Activated CD4-positive, alpha-beta T cell treated with anti-CD3 and anti-CD28 coated beads, Interleukin-10, Interleukin-2, amounts not matched to agents 100 ng/mL and 50 ng/mL, durations not matched to agents 16 hours and 8 hours (primary cell): ENCODE measurements at places on chromosomes 7 and 10.

DNA sequence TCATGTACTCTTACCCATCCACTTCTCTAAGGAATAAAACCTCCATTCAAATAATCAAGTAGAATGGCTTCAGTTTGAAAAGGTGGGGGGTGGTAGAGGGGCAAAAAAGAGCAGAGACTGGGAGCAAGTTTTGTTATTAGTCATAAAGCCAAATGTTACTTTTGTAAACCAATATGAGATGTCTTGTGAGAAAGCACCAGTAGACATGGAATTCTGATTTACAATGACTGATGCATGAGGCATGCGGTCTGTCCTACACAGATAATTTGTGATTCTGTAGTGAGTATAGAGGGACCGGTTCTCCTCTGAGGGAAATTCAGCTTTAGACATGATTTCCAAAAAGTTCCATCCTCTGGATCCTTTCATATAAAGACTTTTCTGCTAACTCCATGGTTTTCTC, 12.9 kb upstream of the ABCA13 start:
- no peak for DNase-seq

DNA sequence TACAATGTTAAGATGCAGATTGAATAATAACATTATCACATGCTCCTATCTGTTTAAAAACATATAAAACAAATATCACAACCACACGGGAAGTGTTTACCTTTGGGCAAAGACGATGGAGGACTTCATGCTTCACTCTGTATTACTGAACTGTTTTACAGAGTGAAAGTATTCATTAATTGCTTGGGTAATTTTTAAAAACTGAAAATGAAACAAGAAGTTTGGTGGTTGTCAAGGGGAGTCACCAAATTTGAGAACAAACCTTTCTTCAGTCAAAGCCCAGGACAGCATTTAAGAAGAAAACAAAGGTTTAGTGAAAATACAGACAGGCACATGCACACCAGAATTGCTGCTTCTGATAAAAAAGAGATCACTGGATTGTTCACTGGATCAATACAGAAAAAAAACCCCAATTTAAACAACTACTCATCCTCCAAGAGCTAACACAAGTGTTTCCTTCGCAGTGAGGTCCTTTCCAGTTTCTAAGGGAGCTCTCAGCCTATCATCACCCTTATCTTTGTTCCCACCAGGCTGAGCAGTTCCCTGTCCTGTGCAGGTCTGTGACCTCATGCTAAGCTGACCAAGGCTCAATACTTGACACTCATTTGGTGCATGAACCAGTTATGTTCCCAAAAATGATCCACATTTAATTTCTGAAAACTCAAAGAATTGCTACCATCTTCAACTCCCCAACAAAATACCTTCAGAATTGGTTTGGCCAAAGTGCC, 8.8 kb downstream of the PARP12 start:
- DNase-seq = no peak

- no peak for DNase-seq
Measured at GRCh38 chr7:104656467-104656866, 328.1 kb downstream of the LHFPL3 start.

DNA sequence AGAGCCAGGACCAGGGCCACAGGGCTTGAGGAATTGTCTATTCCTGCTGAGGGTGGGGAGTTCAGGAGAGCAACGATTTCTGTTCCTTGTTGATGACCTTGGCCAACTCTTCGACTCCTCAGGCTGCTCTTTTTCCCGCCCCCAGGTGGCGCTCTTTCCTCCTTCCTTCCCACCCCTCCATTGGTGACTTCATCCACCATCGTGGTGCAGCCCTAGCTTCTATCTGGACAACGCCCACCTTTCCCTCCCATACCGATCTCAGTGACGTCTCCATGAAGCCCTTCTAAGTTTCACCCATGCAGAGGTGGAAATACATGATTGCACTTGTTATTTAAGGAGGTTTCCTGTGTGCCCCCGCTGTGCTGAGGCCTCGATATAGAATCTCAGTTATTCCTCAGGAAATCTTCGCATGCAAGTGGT, 22.1 kb upstream of the CARD11 start:
- DNase-seq = peak; percentile 71

- DNase-seq = peak; percentile 4
Measured at GRCh38 chr7:113774182-113774807, 144.5 kb downstream of the PPP1R3A start.

DNA sequence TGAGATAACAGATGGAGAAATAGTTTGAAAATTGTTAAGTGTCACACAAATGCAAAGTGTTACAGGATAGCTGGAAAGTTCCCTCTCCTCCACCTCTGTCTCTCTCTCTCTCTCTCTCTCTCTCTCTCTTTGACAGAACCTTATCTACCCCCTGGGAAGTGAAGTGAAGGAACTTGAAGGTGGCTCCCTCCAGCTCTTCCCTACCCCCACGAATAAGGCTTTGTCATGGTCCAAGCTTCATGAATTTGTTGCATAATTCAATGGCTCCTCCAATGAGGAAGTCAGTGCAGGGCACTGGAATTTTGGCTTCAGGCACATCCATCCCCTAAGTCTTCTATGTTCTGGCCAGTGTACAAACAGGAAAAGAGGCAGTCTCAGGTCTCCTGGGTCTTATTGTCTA, 66.4 kb downstream of the CDHR3 start:
- DNase-seq = no peak

DNA sequence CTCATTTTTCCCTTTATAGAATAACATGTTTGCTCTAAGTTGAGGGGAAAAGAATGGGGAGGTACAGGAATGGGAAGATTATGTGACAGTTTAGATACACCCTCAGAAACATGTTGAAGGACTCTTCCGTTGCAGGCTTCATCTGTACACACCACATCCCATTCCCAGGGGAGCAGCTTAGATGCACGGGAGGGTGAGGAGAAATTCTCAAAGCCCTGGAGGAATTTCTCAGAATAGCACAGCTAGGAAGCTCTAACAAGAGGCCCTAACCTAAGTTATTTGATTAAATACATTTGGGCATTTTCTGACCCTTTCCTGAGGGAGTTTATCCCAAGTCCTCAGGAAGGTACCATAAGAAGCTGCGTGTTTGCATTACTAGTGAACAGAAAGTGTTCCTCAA, 660.2 kb upstream of the IGFBP3 start:
- no peak for DNase-seq

DNA sequence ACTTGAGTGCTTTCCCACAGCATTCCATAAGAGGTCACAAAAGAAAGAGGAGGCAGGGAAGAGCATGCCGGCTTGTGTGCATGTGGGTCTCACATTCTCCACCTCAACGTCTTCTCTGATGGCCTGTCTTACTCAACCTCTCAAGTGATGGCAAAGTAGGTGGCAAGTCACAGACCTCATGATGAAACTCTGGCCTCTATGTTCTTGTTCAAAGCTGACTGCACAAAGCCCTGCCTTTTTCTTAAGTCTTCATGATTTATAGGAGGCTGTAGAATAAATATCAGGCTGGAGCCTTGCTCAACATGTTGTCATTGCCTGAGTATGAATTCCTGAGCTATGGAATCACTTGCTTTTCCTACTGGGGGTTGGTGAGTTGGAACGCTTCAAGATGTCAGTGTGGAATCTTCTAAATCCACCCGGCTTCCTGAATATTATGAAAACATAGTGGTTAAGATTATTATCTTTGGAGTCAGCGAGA, 213.6 kb upstream of the INHBA start:
- no peak for DNase-seq

DNA sequence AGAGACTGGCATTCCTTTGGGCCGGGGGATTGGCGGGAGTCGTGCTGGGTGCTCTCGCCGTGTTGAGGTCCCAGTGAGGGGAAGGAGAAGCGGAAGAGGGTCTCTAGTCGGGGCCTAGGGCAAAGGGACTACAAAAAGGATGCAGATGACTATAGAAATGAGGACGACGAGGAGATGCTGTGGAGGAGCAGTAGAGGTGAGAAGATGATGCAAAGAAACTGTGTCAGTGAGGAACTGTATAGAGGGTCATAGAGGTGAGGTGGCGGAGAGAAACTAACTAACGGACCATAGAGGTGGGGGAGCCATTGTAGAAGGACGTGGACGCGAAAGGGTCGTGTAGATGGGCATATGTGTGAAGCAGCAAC, 324 bp downstream of the TWNK start:
- DNase-seq = no peak

DNA sequence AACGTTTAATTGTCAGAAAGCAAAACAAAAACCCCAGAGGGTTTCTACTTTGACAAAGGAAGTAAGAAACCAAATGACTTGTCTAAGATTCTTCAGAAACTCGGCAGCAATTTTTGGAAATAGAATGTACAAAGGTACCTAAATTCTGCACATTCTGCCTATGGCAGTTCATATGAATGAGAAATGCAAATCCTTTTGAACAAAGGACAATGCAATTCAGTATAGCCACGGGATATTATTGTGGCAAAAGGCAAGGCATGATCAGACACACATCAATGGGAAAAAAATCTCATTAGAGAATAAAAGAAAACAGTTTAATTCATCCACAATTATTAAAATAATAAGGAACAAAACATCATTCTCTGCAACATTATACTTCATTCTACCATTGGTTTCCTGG, 93.4 kb downstream of the SEMA3C start:
- DNase-seq = no peak

- no peak for DNase-seq
Measured at GRCh38 chr10:27717861-27718260, 27.8 kb downstream of the MKX start.

- no peak for DNase-seq
Measured at GRCh38 chr7:157027568-157028198, 17.2 kb upstream of the MNX1 start.

DNA sequence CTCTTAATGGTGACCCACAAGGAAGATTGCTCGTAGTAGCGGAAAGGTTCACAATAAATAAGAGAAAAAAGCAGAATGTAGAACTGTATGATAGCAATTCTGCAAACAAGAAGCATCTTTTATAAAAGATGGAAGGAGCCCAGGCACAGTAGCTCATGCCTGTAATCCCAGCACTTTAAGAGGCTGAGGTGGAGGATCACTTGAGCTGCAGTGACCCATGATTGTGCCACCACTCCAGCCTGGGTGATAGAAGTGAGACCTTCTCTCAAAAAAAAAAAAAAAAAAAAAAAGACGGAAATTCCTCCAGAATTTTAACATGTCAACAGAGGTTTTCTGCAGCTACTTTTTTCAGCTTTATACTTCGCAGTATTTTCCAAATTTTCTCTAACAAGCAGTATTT, 13.2 kb downstream of the GATAD1 start:
- DNase-seq = no peak

GRCh38 chr7:44415047-44415446, 75.4 kb downstream of the NUDCD3 start:
- no peak for DNase-seq

GRCh38 chr7:6623589-6624245, 8.3 kb downstream of the ZNF853 start:
- peak; percentile 11 for DNase-seq

GRCh38 chr7:112431803-112432202, 18.5 kb upstream of the IFRD1 start:
- DNase-seq = no peak

- no peak for DNase-seq
Measured at GRCh38 chr10:58807629-58808022, 295.0 kb downstream of the BICC1 start.

GRCh38 chr10:16891375-16892313, 74.4 kb upstream of the RSU1 start:
- DNase-seq = peak; percentile 66

GRCh38 chr7:117068511-117069145, 115.3 kb downstream of the ST7 start:
- peak; percentile 10 for DNase-seq

DNA sequence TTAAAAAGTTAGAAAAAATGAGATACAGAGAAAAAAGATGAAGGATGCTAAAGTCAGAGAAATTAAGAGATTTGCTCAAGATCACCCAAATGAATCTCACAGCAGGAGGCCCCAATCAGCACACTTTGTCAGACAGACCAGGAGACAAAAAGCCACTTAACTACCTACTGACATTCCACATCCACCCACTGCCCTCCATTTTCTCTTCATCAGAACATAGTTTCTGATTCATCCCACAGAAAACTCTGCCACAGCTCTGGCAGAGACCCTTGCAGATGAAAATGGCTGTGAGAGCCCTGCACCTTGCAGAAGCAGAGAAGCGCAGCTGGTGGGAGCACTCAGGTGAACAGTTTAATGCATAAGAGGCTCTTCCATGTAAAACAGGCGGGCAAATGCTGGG, 26.6 kb downstream of the DGKI start:
- DNase-seq = no peak

DNA sequence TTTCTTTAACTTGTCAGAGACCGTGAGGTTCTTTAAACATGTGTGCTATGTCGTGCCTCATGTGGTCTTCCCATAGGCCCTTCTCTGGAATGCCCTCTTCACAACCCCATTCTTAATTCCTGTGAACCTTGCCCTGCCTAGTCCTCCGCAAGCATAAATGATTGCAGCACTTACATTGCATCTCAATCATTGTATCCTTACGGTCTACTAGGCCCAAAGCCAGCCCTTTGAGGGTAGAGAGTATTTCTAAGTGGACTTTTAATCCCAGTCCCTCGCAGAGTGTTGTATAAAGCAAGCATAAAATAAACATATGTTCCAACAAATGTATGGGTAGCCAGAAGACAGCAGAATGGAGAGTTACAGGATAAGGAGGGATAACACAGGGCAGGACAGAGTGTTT, 92.1 kb upstream of the FAM133B start:
- no peak for DNase-seq

DNA sequence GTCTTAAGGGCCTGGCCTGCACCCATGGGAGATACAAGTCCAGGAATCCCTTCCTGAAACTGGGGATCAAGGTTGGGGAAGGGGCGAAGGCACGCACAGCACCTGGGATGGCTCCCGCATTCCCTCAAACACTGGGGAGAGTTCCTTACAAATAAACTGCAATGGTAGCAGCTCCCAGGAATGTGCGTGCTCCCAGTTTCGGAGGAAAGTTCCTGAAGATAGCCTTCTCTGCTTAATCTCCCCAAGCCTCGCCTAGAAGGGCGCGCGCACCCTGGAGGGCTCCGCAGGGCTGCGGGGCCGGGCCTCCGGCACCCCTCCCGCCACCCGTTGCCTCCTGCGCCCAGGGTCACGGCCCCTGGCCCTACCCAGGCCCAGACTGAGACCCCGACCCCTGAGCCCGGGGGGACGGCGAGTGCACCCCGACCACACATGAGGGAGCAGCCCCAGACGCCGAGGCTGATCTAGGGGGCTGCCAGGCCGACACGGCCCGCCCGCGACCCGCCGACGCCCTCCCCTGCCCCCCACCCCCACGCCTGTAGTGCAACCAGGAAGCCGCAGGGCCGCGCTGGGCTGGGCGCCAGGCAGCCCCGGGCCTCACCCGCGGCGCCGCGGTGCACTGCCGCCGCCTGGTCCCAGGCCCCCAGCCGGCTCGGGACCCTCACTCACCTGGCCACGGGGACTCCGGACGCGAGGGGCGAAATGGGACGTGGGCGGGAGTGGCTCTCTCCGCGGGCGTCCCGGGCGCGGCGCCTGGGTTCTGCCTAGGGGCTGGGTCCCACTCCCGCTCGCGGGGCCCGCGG, 460 bp downstream of the ANXA11 start:
- DNase-seq = no peak

GRCh38 chr10:120456143-120456625, 843 bp upstream of the PLPP4 start:
- DNase-seq = no peak
